ENCODE measurements at places on chromosomes 12 and 14.
A peak's percentile ranks its signal among the peaks of the same experiment; 100 is the strongest.

DNA sequence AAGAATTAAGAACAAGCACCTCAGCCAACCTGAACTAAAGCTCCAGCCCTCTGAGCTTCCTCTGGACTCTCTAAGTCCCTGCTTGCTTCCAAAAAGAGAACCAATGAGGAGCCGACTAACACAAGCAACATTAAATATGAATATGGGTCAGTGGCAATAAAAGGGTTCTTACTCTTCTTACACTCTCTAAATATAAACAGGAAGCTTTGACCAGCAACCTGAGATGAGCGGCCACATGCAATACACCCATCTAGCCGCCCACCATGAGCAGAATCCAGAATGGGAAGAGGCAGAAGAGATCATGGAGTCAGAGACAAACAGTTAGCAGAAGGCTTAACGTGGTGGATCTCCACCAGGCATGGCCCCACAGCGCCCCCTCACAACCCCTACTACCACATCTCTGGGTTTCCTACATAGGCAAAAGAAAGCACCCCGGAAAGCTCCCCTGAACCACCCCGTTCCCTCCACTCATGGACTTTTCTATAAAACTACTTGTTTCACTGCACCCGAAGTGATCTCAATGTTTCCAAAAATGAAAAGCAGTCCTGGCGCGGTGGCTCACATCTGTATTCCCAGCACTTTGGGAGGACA lies 59.4 kb downstream of the TTC7B start:
- DNase-seq: no peak

GRCh38 chr12:130337488-130338303 lies at the start of gene PIWIL1:
PIWIL1 (plus strand) TSS chr12:130337887; CDS start chr12:130342592, 4,705 bp downstream.
- no peak for DNase-seq

DNA sequence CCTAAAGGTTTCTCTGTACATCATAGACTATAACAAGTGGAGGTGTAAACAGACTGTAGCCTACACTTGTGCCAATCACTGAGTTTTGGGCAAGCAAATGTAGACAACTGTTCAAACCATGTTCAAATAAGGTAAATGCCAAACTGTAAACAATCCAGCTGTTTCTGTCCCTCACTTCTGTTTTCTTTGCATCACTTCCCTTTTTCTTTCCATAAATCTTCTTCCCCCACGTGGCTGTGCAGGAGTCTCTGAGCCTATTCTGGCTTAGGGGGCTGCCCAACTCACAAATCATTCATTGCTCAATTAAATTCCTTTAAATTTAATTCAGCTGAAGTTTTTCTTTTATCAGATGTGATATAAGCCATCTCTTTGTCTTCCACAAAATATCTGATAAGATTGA lies 65.1 kb upstream of the CPM start:
- DNase-seq: no peak

GRCh38 chr14:93007225-93007997 lies 84.5 kb downstream of the CHGA start:
- peak; percentile 73 for DNase-seq

DNA sequence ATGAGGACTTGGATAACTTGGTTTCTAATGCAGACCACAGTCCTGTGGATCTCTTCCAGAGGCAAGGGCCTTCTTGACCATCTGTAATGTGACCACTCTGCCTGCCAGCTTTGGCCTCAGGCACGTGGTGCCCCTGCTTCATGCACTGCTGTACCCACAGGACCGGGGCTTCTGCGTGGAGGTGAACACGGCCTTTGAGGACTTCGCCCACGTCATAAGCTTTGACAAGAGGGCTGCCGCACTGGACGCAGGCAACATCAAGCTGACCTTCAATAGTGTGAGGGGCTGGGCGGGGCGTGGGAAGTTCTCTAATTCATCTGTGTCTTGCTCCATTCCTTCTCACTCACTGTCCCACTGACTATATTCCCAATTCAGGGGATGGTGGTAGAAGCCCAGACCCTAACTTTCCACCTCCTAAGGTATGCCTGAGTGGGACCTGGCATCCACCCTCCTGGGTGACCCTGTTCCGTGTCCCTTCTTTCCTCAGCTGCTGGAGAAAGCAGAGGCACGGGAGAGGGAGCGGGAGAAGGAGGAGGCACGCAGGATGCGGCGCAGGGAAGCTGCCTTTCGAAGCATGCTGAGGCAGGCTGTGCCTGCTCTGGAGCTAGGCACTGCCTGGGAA lies 18.5 kb downstream of the PRPF40B start:
- no peak for DNase-seq

DNA sequence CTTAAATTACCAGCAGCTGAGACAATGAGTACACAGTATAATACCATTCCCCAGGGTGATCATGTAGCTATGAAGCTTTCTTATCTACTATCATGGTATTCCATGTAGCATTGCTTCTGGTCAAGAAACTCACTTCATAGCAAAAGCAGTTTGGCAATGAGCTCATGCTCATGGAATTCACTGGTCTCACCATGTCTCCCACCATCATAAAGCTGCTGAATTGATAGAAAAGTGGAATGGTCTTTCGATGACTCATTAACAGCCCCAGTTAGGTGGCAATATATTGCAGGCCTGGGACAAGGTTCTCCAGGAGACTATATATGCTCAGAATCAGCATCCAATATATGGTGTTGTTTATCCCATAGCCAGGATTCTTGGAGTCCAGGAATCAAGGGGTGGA lies 553.7 kb downstream of the FOXG1 start:
- DNase-seq: peak; percentile 16

GRCh38 chr12:106078358-106079010 lies 60.3 kb downstream of the NUAK1 start:
- peak; percentile 92 for DNase-seq

DNA sequence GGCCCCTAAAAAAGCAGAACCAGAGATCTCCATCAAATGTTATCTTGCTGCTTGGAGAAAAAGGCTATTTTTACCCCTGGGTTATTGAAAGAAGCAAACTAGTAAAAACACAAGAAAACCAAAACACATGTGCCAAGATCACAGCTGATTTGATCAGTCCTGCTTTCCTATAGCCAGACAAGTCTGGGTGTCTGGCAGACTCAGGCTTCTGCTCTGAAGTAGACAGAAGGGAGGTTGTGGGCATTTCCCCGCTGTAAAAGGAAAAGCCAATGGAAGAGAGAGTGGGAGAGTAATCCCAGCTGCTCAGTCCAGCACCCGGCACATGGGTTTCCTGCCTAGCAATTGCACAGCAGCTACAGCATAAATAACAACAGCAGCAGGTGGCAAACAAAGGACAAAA lies 177.9 kb downstream of the PHLDA1 start:
- no peak for DNase-seq

DNA sequence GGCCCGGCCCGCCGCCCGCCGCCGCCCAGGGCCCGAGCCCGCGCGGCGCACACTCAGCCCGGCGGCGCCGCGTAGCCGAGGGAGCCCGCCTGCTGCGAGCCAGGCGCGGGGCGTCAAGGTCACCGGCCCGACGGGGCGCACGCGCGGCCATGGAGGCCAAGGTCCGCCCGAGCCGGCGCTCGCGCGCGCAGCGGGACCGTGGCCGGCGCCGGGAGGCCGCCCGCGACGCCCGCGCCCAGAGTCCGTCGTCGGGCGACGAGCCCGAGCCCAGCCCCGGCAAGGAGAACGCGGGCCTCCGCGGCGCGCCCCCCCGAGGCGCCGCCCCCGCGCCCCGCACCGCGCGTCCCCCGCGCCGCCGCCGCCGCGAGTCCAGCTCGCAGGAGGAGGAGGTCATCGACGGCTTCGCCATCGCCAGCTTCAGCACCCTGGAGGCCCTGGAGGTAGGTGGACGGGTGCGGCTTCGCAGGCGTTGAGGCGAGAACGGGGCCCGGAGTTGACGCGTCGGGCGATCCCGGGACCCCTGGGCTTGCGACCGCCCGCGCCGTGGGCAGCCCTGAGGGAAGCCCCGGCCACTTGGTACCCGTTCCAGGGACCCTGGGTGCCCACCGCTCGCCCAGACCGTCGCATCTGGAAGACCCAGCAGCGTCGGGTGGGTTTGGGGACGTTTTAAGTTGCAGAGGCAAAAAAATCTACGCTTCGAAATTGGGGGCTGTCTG lies 629 bp downstream of the FBRSL1 start:
- DNase-seq: peak; percentile 12

- DNase-seq: no peak
These were observed 211.1 kb downstream of the GLT1D1 start for GRCh38 chr12:129064209-129064855.

DNA sequence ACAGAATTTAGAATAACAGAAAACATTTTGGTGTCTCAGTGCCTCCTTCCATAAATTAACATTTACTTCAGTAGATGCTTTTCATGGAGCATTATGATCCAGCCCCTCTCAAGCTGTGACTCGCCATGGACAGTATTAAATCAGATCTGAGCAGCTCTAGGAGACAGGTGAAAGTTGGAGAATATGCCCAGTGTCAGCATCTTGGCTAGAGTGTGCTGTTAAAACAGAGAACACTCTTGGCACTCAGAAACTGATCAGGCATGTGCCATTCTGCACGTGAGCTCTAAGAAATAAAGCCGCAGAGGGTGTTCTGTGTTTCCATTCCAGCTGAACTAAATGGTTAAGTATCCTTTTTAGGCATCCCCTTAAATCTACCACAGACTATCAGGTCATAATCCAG lies 68.0 kb downstream of the DIP2B start:
- no peak for DNase-seq

DNA sequence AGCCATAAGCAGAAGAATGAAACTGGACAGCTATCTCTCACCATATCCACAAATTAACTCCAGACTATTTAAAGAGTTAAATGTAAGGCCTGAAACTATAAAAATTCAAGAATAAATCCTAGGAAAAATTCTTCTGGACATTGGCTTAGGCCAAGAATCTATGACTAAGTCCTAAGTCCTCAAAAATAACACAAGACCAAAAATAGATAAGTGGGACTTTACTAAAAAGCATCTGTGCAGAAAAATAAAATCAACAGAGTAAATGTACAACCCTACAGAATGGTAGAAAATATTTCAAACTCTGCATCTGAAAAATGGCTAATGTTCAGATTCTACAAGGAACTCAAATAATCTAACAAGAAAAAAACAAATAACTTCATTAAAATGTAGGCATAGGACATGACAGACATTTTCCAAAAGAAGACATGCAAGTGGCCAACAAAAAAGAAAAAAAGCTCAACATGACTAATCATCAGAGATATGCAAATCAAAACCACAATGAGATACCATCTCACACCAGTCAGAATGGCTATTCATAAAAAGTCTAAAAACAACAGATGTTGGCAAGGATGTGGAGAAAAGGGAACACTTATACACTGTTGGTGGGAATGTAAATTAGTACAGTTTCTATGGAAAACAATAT lies 61.0 kb upstream of the PPFIA2 start:
- peak; percentile 15 for DNase-seq

Data from AG10803 (cell line).